ENCODE measurements at places on chromosomes 16 and 17. TPM values are rescaled to one million over a fixed set of nuclear protein-coding genes. Genes with fewer than 3 reads are reported as not detected.

The DNASE1L2 gene
- total RNA-seq, result not detected

The CA7 gene
- not detected for total RNA-seq

The CENPN gene
- 3.8 TPM for total RNA-seq

The FTO gene
- total RNA-seq, result 97.2 TPM

GRCh38 chr17:42760652-42761581 is at the start of gene RAMP2:
TSS of gene RAMP2 (plus strand) at chr17:42761227. CDS start at chr17:42761262, 35 bp downstream.
- DNase-seq, result peak; percentile 68

DNA sequence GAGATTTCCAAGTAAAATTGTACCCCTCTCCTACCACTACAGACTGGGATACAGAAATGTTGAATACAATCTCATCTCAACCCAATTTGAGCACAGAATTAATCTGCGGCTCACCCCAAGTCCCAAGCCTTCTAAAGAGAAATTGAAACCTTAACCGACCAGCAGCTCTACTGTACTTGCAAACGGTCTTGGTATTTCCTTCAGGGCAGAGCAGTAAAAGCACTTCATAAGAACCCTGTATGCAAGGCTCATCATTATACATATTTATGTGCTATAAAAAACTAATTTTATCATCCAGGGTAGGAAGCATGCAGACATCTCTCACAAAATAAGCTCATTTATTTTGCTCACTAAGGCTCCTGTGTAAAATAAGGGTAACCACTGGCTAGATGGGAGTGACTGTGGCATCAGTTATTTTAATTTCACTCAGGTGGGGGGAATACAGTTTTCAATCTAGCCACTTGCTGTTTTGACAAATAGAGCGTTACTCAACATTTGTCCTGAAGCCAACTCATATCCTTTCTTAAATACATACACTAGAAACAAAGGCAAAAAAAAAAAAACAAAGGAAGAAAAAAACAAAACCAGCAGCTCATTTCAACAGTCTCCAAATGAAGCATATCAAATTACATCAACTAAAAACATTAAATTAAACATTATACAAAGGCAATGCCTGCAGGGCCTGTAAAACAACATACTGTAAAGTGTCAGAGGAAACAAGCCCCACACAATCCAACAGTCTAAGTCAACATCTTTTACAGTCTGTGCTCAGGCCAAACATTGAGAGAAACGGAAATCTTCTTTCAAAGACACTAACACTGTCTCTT is 65.0 kb downstream of the PARN start:
- no peak for DNase-seq

DNA sequence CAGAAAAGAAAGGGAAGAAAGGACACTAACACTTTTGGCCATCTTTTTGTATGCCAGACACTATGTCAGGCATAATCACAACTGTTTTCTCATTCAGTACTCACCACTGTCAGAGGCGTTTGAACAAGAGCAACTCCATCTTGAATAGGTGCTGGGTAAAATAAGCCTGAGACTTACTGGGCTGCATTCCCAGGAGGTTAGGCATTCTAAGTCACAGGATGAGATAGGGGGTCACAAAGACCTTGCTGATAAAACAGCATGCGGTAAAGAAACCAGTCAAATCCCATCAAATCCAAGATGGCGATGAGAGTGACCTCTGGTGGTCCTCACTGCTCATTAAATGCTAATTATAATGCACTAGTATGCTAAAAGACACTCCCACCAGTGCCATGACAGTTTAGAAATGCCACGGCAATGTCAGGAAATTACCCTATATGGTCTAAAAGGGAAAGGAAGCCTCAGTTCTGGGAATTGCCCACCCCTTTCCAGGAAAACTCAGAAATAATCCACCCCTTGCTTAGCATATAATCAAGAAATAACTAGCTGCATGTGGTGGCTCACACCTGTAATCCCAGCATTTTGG is 14.9 kb upstream of the LYRM9 start:
- DNase-seq, result no peak

- DNase-seq, result peak; percentile 9
These were observed 74.7 kb upstream of the CDH5 start for GRCh38 chr16:66291833-66292232.

GRCh38 chr17:77821114-77821513 is 137.4 kb upstream of the TNRC6C start:
- no peak for DNase-seq

GRCh38 chr17:82441691-82442487 is 8.7 kb downstream of the CYBC1 start:
- DNase-seq, result no peak

GRCh38 chr17:83012200-83012785 is 67.1 kb upstream of the METRNL start:
- DNase-seq, result no peak

Measured in sigmoid colon (tissue), 7 donors.